ENCODE measurements at places on chromosomes 11 and 22. TPM values are rescaled to one million over a fixed set of nuclear protein-coding genes. Genes with fewer than 3 reads are reported as not detected.

LUZP2 gene
- total RNA-seq = not detected

TRIM49 gene
- total RNA-seq = not detected

DMC1 gene
- total RNA-seq = 0.06 TPM

CNGA4 gene
- total RNA-seq = not detected

POU2AF2 gene
- total RNA-seq = not detected

DPP3 gene
- total RNA-seq = 77.5 TPM
